NCI-H1105 treated with DMSO at 0.1 percent for 48 hours (cell line): ENCODE measurements at places on chromosomes 1 and 21.

DNA sequence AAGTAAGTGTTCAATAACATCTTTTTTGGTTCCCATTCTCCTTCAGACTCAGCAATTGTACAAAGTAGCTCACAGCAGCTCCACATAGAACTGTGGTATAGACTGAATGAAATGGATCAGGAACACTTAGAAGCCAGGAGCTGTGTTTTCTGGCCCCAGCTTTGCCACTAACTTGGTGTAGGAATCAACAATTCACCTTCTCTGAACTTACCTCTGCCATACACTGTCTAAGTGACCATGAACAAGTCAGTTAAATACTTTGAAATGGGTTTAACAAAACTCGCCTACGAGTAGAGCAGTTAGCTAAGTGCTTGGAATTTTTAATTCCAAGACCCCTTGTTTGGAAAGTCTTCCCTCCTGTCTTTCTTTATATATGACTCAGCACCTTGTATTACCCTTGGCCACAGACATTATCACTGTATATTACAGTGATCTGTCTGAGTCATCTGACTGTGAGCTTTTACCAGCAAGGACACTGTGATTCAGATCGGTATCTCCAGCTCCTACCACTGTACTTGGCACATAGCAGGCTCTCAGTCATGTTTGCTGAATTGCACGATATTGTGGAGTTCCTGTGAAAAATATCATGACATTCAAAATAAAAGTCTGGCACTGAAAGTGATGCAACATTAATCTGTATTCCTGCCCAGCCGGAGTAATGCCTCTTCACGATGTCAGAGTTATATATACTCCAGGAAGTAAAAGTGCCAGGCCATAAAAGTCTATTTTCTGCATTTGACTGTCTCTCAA lies 101.7 kb upstream of the BEND5 start:
- no peak for DNase-seq

- DNase-seq: no peak
These were observed 6.1 kb upstream of the LDLRAP1 start for GRCh38 chr1:25537153-25537831.

DNA sequence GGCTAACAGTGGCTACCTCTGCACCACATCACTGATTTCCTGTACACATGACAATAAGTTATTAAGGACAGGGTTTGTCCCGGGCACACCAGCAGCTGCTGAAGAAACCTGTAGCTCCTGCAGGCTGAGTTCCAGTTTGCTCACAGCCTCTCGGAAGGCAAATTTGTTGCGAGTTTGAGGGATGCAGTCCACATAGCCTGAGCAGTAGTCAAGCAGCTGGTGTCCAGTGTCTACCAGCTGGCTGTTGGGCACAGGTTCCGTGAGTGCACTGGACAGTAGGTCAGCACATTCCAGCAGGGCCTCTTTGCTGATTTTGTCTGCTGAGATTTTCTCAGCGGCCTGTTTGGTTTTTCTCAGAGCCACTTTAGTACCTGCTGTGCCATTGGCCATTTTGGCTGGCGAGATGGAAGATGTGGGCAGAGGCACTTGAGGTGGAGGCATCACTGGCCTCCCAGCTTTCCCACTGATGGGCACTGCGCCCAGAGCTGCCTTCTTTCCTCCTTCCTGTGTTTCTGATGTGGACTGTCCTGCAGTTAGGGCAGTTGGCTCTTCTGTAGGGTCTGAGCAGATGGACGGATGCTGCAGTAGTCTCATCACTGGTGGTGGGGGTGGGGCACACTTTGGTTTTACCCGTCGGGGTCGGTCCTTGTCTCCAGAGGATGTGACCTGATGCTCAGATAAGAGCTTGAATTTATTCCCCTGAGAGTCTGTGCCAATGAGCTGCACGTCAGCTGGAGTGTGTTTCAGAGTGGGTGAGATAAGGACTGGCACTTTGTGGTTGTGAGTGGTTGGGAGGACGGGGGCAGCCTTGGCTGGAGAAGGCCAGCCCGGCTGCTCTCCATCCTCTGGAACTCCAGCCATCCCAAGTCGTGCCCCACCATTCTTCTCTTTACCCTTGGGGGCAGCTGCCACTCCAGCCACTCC lies 26.1 kb downstream of the TOR3A start:
- DNase-seq: no peak

- DNase-seq: no peak
These were observed 36.4 kb downstream of the PALMD start for GRCh38 chr1:99682291-99682751.

GRCh38 chr1:8858112-8858668 lies 20.3 kb downstream of the ENO1 start:
- no peak for DNase-seq

DNA sequence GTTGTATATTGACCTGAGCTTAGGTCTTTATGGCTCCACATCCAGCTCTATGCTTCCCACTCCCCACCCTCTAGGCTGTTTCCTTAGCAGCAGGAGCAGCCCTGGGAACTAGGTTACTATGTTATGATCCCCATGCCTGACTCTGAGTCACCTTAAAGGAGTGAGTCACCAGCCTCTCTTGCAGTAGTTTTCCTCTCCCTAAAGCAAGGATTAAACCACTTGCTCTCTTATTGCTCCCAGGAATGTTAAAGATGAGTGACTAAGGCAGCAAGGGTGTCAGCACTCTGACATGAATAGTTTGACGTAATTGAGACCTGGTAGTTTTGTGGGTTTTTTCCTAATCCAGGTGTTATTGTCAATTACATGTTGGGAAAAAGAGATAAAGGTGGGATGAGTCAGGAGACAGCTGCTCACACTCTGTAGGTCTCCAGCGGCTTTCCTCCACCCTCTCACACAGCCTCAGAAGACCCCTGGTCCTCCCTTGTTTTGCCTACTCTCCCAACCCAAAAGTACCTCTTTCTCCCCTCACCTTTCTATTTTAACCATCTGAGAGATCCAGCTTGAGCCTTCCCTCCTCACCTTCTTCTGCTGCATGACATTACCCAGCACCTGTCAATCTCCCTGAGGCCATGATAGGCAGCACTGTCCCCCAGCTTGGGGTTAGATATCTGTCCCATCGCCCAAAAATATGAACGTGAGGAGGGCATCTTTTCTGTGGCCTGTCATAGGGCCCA lies 369.1 kb upstream of the VAMP3 start:
- no peak for DNase-seq

- peak; percentile 49 for DNase-seq
These were observed 1.8 kb downstream of the ROR1 start for GRCh38 chr1:63775418-63776127.

DNA sequence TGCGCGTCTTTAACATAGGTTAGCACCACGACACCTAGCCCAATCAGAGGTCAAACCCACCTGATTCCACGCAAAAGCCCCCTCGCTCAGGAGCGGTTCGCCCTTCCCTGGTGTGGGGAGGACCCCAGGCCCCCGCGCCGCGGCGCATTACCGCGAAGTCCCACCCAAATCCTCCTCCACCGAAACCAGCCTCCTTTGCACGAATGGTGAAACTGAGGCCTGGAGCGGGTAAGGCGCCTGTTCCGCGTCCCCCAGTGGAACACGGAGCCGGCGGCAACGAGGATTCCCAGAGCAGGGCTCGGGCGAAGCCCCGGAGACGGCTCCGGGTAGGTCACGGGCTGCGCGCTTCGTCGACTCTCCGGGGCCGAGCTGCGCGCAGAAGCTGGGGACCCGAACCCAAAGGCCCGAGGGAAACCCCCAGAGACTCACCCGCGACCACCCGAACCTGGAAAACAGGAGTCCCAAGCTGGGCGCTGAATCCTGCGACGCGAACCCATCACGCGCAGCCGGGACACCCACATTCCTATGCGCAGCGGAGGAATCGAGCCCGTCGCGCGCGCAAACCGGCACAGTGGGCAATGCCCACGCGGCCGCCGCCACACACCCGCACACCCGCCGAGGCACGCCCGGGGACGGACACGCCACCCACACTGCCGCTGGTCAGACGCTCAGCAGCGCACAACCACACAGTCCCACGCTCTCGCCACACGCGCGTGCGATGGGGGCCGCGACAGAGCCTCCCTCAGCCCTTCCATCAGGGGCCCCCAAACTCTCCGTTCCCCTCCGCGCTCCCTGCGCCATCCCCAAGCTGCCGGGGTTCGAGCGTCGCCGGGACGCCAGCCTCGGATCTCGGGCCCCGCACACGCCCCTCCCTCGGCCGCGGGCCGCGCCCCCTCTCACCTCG lies 507 bp downstream of the GLIS1 start:
- DNase-seq: no peak

DNA sequence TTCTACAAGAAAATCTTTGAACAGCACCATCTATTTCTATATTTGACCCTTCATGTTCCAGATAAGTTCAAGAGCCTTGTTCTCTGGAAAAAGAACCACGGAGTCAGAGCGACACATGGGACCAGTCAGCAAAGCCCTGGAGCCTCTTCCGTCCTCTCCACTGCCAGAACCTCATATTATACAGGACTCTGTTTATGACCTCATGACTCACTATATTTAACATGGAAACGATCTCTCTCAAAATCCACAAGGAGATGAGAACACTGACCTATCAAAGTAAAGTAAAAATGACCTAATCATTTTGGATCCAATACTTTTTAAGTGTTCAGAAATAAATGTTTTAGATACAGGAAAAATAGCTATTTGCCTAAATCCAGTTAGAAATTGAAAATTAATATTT lies 124.6 kb upstream of the KRTAP19-8 start:
- no peak for DNase-seq

DNA sequence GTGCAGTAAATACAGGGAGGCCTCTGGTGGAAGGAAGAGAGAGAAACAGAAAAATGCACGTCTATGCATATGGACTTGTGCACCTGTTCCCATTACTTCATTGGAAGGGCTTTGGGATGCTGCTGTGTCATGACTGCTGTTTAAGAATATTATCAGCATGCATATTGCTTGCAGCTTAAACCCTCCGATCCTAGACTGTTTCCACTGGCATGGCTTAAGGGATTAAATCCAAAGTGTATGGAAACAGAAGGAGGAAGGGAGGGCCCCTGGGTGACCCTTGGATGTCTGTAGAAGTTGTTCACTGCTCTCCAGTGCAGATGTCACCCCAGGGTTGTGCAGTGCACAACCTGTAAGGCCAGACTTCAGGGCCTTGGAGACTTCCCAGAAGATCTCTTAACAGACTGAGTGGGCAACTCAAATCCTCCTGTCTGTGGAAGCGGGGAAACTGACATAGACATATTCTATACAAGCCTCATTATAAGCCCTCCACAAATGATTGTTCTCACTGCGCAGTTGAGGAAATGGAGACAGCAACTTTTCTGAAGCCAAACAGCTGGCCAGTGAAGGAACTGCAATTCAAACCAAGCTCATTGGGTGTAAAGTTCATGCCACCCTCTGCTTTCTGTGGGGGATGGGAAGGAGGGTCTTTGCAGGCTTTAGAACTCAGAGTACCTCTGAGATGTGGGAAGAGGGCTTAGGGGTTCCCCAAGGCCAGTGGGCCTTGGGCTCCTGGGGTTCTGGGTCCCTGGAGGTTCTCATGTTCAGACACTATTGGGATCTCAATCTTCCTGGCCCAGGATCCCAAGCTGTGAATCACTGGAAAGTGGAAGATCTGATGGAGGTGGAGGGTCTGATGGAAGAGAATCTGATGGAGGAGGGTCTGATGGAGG lies 73.8 kb downstream of the UMODL1 start:
- no peak for DNase-seq

DNA sequence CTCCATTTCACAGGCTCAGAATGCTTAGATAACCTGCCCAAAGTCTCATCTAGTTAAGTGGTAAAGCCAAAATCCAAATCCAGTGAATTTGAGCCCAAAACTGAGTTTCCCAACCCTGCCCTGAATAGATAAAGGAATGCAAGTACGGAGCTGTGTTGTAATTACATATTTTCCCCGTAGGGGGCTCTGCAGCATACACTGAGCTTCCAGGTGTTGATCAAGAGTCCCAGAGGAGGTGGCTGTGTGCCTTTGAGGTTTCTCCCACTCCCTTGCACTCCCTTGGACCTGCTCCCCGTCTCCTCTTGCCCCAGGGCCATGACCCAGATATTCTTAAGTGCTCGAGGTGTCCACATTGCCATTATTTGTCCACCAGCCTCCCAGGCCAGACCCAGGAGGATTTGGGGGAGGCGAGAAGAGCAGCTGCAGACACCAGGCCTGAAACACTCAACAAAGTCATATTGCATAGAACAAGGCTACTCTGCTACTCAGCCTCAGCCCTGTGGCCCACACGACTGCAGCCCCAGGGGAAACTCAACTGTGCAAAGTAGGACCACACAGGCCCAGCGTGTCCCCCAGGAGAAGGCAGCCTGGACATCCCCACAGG lies 18.4 kb upstream of the LY9 start:
- peak; percentile 12 for DNase-seq

GRCh38 chr1:210214573-210215409 lies 17.8 kb upstream of the SERTAD4 start:
- no peak for DNase-seq

DNA sequence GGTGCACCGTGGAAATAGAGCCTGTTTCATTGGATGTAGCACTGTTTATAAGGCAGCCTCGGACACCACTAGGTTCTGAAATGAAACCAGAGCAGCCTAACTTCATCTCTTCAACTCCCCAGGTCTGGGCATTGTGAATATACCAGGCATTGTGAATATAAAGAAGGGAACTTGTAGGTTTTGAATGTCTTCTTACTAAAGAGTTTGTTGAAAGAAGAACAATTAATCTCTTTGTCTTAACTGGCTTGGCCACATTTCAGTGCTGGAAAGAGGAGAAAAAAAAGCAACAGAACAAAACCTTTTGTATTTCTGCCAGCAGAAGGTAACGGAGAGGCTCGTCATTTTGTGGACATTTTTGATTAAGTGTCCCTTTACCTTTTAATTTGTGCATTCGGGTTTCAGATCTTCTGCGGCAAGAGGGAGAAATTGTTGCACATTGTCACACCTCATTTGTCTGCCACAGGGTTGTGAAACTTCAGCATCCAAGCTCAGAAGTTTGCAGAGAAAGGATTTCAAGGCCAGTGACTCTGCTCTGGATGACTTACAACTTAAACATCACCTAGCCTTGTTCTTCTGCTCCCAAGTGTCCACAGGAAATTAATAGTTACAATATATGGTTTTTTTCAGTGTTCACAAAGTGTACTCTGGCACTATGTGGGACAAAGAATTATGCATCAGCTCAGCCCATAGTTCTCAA lies 158.3 kb downstream of the KAZN start:
- DNase-seq: no peak

GRCh38 chr1:7389906-7390603 lies 381.0 kb upstream of the VAMP3 start:
- no peak for DNase-seq

GRCh38 chr1:219732814-219733491 lies 120.0 kb upstream of the ZC3H11B start:
- DNase-seq: no peak

DNA sequence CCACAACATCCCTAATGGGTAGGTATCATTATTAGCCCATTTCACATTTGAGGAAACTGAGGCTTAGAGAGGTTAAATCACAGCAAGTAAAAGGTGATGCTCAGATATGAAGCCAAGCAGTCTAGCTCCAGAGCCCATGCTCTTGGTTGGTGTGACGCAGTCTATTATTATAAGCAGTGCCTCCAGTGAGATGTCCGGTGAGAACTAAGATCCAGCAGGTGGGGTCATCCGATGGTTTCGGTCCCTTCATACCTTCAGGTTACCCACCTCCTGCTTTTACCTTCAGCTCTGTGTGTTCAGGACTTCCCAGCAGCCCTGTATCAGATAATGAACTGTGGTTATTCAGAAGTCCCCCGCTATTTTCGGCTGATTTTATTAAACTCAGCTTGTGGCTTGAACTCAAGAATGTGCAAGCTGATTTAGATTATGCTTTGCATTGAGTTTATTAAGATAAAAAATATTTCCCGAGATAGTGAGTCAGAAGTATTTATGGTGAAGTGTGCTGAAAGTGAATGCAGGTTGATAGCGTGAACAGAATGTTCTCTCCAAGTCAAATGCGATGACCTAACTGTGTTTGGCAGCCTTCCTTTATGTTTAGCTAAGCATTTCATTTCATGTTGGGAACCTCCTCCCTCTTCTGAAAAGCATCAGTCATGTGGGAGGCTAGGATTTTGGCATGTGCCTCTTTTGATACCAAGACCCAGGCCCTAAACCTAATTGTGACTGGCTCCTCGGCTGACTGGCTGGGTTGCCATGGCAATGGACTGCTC lies 160.9 kb upstream of the UBE2U start:
- DNase-seq: no peak
